NCI-H1417 treated with DMSO at 0.1 percent for 48 hours (cell line): ENCODE measurements at places on chromosomes 1 and 21.

GRCh38 chr1:100187912-100188311 is 9.9 kb upstream of the LRRC39 start:
- DNase-seq: no peak

DNA sequence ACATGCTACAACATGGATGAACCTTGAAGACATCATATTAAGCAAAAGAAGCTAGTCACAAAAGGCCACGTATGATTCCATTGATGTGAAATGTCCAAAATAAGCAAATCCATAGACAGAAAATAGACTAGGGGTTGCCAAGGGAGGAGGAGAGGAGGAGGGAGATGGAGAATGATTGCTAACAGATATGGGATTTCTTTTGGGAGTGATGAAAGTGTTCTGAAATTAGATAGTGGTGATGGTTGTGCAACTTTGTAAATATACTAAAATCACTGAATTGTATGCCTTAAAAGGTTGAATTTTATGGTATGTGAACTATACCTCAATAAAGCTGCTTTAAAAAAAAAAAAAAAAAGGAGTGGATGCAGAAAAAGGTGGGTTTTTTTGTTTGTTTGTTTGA is 7.6 kb downstream of the CLSTN1 start:
- no peak for DNase-seq

- DNase-seq: no peak
These were observed 3.2 kb upstream of the FAAP20 start for GRCh38 chr1:2197707-2198165.

DNA sequence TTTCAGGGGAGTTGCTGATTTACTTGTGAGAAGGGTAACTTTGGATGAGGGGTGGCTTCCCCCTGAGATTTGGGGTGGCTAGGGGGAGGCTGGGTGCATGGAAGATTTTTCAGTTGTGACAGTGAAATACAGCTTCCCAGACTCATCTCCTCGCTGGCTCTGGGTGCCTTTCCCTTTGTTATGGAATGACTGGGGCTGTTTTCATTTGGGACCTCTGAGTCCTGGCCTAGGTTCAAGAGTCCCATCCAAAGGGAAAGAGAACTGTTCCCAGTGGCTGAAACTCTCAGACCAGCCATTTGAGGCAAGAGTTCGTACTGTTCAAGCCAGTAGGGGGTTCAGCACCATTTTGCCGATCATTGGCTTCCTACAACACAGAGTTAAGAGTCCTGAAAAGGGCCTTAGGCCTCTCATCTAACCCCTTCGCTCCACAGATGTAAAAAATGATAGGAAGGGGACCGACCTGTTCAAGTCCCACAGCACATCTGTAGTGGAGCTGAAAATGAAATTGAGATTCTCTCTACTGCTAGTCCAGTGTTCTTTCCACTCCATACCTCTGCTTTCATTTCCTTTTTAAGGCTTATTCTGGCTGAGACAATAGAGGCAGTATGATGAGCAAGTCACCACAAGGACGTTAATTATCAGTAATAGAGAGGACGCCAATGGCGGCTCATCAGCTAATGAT is 958 bp downstream of the DDR2 start:
- no peak for DNase-seq
